RPMI8226 (cell line): ENCODE measurements at places on chromosomes 4 and X.

- DNase-seq: no peak
Measured at GRCh38 chrX:35458142-35458541, 340.0 kb upstream of the MAGEB16 start.

DNA sequence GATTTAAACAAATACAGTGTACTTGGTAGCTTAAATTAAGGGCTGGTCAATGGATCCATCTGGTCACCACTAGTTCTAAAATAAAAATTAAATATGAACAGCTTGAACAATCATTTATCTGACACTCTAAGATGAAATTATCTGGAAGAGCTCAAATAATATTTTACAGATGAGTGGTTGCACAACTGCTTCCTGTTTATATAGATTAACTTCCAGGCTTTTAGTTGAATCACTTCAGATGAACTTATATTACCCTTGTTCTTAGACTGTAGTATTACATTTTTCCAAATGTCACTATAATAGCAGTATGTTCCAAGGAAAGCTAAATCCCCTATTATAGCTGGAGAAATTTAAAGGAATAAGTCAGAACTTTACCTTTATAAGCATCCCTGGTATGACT, 92.4 kb upstream of the SMIM10 start:
- no peak for DNase-seq

- no peak for DNase-seq
Measured at GRCh38 chr4:108272046-108272445, 103.3 kb upstream of the LEF1 start.

DNA sequence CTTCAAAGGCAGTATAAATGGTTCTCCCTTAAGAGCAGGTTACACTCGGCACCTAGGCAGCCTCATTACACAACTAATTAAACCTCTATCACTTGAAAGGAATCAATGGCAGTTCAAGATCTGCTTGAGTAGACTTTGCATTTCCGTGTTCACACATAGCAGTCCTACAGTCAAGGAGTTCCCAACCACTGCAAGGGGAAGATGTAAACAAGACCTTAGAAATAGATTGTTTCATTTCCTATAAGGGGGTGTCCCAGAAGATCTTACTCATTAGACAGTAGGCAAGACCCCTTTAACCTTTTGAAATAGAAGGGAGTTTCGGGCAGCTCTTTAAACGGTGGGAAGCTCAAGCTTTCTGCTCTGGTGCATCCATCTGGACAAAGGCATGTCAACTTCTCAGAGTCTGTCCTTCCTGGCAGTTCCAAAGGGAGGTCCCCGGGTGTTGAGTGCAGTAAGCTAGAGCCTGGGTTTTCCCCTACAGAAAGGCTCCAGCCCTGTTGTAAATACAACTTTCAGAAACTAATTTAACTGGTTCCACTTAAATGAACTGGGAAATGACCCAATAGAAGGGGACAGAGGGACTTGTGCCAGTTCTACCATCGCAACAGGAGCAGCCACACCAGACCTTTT, 150.8 kb downstream of the RBMX2 start:
- DNase-seq: no peak

- DNase-seq: no peak
Measured at GRCh38 chr4:185743722-185744487, 68.1 kb downstream of the SORBS2 start.

DNA sequence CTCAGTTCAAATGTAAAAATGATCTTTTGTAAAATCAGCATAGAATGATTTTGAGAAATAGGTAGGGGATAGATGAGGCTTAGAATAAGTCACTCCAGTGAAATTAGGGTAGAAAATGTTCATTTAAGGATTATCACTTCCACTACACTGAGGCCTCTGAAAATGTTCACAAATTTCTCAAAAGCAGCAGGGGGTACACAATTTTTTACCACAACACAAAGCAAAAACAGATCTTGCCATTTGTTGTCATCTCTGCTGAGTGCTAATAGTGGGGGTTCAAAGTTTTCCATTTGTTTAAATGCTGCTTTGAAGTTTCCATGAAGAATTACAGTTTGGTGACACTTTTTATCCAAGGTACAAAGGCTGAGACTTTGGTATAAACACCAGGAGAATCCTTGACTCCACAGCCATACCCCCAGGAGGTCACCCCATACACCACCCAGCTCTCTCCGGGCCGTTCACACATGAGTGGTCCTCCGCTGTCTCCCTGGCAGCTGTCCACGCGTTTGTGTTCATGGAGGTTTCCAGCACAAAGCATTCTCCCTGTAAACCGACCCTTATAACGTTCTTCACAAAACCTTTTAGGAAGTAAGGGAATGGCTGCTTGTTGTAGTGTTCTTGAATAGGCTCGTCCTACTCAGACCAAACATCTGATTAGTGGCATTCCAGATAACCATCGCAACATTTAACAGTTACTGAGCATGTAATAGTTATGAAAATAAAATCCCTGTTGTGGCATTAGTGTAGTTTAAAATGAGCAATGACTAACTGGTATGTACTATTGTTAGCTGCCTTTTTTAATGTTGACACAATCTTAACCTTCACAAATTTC, 71.0 kb downstream of the PRSS12 start:
- peak; percentile 4 for DNase-seq

GRCh38 chrX:64975491-64975890, 759 bp downstream of the ZC4H2 start:
- peak; percentile 22 for DNase-seq

DNA sequence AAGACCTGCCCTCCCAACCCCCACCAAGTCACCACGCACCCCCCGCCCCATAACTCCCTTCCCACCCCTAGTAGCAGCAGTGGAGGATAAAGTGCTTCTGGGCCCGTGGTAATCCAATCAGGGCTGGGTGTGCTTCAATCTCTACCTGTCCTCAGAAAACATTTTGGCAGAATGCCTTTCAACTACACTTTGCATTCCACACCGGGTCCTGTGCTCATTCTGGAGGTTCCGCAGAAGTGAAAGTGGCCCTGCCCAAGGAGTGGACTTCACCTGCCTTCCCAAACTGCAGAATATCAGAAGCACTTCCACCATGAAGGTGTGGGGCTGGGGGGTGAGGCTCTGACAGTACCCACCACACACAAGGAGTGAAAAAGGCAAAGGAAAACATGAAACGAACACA, 322.3 kb downstream of the DHX15 start:
- DNase-seq: no peak

- no peak for DNase-seq
Measured at GRCh38 chr4:30518211-30518610, 202.0 kb upstream of the PCDH7 start.

DNA sequence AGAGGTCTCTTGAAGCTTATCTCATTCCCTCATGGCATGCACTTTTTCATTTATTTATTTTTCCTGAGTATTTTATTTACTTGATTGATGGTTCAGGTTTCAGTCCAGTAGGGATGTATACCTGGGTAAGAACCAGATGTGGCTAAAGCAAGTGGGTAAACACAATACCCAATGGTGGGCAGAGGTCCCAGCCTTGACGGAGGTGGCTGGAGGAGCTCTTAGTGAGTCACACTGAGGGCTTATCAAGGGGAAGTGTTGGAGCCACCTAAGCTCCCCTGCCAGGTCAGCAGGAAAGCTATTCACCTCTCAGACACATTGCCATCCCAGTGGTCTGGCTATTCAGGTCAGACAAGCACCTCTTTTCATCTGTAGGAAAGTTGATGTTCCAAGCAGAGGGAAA, 236.2 kb upstream of the MAGEB16 start:
- DNase-seq: no peak

GRCh38 chr4:11223311-11223710, 205.4 kb downstream of the HS3ST1 start:
- DNase-seq: no peak

DNA sequence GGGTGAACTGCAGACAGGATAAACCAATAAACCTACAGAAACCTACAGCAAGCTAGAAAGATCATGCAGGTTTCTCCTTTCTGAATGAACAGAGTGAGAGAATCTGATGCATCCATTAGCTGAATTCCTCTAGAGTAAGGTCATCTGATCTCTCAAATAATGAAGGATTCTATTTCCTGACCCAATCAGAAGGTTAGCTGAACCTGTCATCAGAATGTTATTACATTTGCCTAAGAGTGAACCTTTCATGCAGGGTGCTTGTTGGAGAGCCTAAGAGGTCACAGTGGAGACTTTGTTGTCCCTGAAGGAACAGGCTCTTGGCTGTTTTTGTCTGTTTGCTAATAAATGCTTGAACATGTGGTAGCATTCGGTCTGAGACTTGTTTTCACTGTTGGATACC, 24.0 kb downstream of the MEPE start:
- no peak for DNase-seq

- no peak for DNase-seq
Measured at GRCh38 chr4:139921429-139922184, 232.4 kb downstream of the MAML3 start.

GRCh38 chr4:70703619-70704214, 15.4 kb downstream of the UTP3 start:
- no peak for DNase-seq

GRCh38 chr4:83139514-83140156, 25.1 kb upstream of the PLAC8 start:
- DNase-seq: no peak

- no peak for DNase-seq
Measured at GRCh38 chr4:181503687-181504390, 739.4 kb upstream of the TENM3 start.

DNA sequence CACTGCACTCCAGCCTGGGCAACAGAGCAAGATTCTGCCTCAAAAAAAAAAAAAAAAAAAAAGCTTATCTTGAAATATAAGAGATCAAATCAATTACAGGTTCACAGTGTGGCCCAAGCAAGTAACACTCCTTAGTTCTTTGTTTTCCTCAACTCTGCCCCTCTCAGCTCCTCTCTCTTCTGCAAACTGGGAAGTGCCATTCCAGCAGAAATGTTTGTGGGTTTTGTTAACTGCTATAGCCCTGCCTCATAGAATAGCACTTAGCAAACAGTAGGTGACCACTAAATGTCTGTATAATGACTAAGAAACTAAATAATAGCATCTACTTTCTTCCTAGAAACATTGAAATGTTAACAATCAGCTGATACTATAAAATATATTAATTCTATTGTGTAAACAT, 160.0 kb upstream of the NAP1L5 start:
- DNase-seq: no peak

DNA sequence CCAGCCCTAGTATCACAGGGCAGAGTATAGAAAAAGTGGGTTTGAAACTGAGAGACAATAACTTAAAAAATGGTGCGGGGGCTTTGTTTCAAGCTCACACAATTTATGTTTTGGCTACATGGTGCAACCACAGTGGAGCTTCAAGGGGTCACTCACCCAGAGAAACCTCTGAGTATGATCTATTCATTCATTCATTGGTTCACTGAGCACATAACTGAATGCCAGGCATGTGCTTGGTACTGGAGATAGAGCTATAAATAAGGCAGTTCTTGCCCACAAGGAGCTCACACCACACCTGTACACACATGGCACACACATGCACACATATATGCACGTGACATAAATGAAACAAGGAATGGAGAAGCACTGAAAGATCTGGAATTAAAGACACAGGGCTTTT, 171.4 kb downstream of the NHS start:
- peak; percentile 15 for DNase-seq

GRCh38 chr4:53055716-53056403, 193.7 kb downstream of the RASL11B start:
- DNase-seq: no peak

- no peak for DNase-seq
Measured at GRCh38 chr4:173111031-173111430, 57.6 kb upstream of the GALNT7 start.

DNA sequence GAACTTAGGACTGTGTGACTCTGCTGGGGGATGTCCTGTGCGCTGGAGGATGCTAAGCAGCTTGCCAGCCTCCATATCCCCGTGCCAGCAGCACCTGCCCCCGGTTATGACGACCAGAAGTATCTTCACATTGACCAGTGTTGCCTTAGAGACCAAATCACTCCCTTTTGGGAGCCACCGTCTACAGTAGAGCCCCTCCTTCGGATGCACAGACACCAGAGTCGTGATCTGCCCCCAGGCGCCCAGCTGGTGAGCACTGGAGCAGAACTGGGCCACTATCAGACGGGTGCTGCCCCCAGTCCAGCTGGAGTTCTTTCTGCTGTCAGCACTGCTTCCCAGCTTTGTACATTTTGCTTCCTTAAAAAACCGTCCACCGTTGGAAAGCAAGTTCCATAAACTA, 30.0 kb upstream of the TADA2B start:
- DNase-seq: no peak

DNA sequence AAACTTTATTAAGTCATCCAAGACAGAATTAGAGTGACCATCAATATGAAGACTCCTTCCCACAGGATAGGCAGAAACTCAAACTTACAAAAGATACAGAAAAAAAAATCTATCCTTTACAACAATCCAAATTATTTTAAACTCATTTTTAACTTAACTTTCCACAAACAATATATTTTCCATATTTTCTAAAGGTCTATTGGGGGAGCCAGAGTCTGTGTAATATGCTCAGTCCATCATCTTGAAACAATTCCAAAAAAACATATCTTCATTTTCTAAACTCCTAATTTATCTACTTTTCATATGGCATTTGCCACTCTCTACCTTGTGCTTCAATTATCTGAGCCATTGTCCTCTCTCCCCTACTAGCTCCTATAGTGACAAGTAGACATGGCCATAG, 378.1 kb downstream of the PDGFC start:
- no peak for DNase-seq

GRCh38 chrX:122941806-122942205, 242.3 kb upstream of the GRIA3 start:
- no peak for DNase-seq

- DNase-seq: no peak
Measured at GRCh38 chr4:165656399-165656798, 216.6 kb upstream of the TLL1 start.

DNA sequence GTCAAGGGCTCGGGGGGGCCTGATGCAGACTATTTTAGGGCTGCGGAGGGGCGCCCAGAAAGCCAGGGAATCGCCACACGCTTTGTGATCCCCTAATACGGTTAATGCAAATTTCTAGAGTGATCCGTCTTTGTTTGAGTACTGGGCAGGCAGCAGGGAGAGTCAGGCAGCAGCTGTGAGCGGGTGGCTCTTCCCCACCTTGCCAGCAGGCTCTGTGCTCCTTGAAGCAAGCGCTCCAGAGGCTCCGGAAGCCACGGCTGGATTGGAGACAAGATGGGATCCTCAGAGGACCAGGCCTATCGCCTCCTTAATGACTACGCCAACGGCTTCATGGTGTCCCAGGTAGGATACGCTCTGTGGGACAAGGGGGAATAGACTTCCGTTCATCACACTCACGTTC, at the start of gene ASMT:
TSS of gene ASMT (plus strand) at position 133 of the 400 bp plus-strand sequence. CDS start at position 274, 141 bp downstream.
- DNase-seq: no peak

DNA sequence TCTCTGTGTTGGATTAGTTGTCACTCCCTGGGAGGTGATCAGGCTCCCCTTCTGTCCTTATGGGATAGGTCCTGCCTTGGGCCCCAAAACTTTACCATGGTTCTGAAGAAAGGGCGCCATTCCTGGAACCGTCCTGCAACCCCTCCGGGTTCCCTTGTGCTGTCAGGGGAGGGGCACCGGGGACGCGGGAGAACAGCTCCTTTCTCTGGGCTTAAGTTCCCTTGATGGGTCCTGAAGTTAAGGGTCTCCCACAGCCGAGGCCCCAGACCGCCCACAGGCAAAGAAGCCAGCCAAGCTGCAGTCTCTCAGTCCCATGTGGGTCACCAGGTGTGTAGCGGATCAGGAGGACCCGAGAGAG, 44.8 kb downstream of the UGT2A3 start:
- DNase-seq: no peak
